HTR-8/SVneo (cell line): ENCODE measurements at places on chromosomes 16 and 17.

GRCh38 chr16:68719993-68720489 is 17.1 kb upstream of the CDH1 start:
- no peak for DNase-seq

- DNase-seq = no peak
Measured at GRCh38 chr16:12480916-12481315, 322.8 kb downstream of the CPPED1 start.

DNA sequence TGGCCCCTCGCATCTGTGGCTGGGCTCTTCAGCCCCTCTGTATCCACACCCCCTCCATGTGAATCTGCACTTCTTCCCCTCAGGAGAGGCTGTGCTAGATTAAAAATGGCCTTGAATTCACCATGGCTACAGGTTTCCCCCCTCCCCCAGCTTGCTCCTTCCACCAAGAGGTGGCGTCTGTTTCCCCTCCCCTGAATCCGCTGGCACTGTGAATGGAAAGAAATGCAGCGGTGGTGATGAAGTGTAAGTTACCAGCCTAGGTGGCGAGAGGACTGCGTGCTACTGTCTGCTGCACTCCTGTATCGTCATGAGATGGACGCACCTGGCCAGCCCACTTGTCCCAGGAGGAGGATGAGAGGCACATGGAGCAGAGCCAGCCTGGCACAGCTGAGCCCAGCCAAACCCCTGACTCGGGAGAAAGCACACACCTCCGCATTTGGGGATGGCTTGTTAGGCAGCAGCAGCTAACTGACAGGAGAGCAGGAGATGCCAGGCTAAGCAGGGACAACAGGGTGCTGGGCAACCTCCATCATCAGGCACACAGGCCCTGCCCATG is 26.2 kb downstream of the TNFRSF13B start:
- DNase-seq = no peak

DNA sequence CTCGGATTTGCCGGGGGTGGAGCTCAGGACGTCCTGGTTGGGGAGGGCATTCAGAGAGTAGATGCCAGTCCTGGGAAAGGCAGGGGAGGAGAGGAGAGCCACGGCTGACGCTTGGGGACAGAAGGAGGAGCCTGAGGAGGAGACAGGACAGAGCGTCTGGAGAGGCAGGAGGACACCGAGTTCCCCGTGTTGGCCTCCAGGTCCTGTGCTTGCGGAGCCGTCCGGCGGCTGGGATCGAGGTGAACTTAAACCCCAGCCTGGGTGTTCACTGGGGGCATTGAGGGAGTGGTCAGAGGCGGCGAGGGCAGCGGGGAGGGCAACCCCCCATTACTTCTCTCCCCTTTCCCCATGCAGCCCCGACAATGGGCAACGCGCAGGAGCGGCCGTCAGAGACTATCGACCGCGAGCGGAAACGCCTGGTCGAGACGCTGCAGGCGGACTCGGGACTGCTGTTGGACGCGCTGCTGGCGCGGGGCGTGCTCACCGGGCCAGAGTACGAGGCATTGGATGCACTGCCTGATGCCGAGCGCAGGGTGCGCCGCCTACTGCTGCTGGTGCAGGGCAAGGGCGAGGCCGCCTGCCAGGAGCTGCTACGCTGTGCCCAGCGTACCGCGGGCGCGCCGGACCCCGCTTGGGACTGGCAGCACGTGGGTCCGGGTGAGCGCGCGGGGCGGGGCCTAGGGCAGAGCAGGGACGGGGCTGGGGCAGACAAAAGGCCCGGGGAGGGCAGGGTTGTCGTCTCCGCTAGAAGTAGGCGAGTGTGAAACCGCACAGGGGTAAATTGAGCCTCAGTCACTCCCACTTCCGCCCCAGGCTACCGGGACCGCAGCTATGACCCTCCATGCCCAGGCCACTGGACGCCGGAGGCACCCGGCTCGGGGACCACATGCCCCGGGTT is 3.7 kb downstream of the NOL3 start:
- DNase-seq = peak; percentile 73

DNA sequence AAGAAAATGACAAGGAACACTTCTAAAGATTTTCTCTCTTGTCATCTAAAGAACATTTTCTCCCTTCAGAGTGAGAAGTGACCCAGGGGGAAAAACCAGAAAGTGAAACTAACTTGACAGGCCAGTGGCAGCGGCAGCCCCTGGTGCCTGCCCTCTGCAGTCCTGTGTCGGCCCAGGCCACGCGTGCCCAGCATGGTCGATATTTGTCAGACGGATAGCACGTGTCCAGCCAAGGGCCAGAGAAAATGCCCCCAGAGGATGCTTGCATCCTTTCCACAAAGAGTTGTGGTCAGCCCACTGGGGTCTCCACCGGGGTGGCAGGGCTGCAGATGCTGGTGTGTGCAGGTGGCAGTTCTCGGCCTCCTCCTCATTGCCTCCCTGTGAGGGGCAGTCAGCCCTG is 176.6 kb downstream of the RAB11FIP4 start:
- DNase-seq = no peak

DNA sequence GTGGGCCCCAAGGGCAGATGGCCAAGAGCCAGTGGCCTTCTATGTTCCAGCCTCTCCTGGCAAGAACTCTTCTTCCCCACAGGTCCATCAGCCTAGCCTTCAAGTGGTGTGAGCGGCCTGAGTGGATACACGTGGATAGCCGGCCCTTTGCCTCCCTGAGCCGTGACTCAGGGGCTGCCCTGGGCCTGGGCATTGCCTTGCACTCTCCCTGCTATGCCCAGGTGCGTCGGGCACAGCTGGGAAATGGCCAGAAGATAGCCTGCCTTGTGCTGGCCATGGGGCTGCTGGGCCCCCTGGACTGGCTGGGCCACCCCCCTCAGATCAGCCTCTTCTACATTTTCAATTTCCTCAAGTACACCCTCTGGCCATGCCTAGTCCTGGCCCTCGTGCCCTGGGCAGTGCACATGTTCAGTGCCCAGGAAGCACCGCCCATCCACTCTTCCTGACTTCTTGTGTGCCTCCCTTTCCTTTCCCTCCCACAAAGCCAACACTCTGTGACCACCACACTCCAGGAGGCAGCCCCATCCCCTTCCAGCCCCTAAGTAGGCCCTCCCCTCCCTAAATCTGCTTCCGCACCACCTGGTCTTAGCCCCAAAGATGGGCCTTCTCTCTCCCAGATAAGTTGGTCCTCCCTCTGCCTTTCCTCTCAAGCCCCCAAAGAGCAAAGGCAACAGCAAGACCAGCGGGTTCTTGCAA is 5.2 kb downstream of the G6PC3 start:
- no peak for DNase-seq

- DNase-seq = no peak
Measured at GRCh38 chr16:30603945-30604315, 6.3 kb downstream of the ZNF689 start.

GRCh38 chr16:69930117-69930776 is 20.9 kb upstream of the CLEC18A start:
- peak; percentile 86 for DNase-seq

- no peak for DNase-seq
Measured at GRCh38 chr16:46621934-46622676, 926 bp upstream of the SHCBP1 start.

DNA sequence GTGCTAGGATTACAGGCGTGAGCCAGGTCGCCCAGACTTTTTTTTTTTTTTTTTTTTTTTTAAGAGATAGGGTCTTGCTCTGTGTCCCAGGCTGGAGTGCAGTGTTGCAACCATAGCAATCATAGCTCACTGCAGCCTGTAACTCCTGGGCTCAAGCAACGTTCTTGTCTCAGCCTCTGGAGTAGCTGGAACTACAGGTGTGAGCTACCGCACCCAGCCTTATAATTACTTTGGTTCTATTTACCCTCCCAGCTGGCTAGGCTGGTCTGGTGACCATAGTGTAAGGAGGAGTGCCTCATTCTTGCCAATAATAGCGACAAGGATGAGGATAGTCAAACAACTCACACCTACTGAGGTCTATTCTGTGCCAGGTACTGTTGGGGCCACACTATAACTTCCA is 39.6 kb upstream of the USP7 start:
- DNase-seq = no peak

GRCh38 chr17:74276051-74276476 is 2.0 kb downstream of the DNAI2 start:
- DNase-seq = no peak

GRCh38 chr16:86499889-86500707 is 10.2 kb upstream of the FOXF1 start:
- DNase-seq = no peak

DNA sequence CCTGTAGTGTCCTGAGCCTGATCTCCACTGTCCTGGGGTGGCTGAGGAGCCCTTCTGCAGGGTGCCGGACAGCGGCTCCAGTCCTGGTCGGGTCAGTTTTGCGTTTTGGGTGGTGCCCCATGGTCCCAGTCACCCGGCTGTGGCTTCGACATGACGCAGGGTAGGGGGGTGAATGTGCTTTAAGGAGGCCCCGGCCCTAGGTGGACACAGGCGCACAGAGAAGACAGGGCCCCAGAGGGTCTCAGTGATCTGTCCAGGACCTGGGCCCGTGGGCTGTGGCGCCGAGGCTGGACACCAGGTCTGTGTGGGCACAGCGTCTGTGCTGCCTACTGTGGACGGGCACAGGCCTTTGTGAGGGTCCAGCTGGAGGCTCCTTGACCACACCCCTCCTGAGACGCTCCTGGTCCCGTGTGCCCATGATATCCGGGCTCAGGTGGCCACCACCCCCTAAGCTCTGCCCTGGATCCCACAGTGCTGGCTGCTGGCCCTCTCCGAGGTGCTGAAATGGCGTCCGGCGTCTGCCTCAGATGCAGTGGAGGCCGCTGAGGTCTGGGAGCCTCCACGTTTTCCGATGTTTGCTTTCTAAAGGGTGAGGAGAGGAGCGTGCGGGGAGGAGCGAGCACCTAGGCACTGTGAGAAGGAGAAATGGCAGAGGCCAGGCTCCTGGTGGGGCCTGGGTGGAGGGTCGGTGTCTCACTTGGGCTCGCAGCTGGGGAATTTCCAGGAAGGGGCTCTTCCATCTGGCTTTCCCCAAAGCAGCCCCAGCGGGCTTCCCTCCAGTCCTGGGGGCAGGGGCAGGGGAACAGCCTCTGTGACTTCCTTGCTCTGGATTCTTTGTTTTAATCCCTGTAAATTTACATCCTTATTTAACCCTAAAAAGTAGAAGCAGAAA is 56.1 kb upstream of the ACSF3 start:
- DNase-seq = peak; percentile 26
